ENCODE measurements at places on chromosomes 5 and 9. TPM values are rescaled to one million over a fixed set of nuclear protein-coding genes. Genes with fewer than 3 reads are reported as not detected.

SLC34A1 gene
- total RNA-seq, result not detected

PTGES gene
- total RNA-seq, result 38.8 TPM

OR1J2 gene
- total RNA-seq, result not detected

FGFR4 gene
- 12.2 TPM for total RNA-seq

SLC24A2 gene
- not detected for total RNA-seq

CAPSL gene
- total RNA-seq, result not detected

NAA35 gene
- total RNA-seq, result 12.9 TPM

TMC1 gene
- not detected for total RNA-seq

SLC2A6 gene
- 0.29 TPM for total RNA-seq

NOXA1 gene
- total RNA-seq, result 2.2 TPM

ZNF366 gene
- 3.8 TPM for total RNA-seq
